ENCODE measurements at places on chromosomes 5 and 9.

DNA sequence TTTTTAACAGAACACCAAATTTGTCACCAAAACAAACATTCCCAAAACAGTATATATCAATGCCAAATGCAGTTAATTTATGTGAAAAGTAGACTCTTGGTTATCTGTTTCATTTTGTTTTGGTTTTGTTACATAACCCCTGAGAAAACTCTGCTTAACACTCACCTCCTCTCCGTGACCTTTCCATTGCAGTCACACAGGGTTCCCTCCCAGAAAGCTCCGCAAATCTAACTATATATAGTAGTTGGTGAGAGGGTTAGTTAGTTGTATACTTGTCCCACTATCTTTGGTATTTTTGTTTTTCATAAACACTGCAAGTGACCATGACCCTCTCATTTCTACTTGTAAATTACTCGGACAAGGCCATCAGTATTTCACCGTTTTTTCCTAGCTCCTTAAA lies 25.5 kb downstream of the NFIB start:
- DNase-seq, result no peak

GRCh38 chr5:59798862-59799667 lies 94.5 kb downstream of the PDE4D start:
- DNase-seq, result peak; percentile 62

DNA sequence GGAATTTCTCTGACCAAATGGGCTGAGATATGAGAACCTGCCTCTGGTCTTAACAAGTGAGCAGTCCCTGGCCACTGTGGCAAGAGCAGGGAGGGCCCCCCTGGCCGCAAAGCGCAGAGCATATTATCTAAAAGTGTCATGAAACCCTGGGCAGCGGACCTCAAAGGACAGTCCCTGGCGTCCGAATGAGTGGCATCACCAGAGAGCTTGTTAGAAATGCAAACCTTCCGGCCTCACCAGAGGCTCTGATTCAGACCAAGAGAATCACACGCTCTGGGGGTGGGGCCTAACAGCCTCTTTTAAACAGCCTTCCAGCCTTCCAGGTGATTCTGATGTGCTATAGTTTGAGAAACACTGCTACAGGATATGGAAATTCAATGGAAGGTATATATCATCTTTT lies 10.9 kb downstream of the PTPN3 start:
- DNase-seq, result no peak

GRCh38 chr5:171031977-171032376 lies 170.2 kb downstream of the RANBP17 start:
- no peak for DNase-seq

DNA sequence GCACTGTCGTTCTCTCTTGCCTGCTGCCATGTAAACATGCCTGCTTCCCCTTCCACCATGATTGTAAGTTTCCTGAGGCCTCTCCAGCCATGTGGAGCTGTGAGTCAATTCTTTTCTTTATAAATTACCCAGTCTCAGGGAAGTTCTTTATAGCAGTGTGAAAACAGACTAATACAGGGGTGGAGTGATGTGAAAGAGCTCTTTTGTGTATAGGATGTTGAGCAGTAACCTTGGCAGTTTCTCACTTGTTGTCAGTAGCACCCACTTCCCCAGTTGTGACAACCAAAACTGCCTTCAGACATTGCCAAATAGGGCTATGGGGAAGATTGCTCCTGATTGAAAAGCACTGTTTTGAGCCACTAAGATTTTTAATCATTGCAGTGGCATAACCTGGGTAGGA lies 552.2 kb upstream of the ZNF462 start:
- no peak for DNase-seq

GRCh38 chr9:38380872-38381534 lies 11.5 kb upstream of the ALDH1B1 start:
- DNase-seq, result no peak

DNA sequence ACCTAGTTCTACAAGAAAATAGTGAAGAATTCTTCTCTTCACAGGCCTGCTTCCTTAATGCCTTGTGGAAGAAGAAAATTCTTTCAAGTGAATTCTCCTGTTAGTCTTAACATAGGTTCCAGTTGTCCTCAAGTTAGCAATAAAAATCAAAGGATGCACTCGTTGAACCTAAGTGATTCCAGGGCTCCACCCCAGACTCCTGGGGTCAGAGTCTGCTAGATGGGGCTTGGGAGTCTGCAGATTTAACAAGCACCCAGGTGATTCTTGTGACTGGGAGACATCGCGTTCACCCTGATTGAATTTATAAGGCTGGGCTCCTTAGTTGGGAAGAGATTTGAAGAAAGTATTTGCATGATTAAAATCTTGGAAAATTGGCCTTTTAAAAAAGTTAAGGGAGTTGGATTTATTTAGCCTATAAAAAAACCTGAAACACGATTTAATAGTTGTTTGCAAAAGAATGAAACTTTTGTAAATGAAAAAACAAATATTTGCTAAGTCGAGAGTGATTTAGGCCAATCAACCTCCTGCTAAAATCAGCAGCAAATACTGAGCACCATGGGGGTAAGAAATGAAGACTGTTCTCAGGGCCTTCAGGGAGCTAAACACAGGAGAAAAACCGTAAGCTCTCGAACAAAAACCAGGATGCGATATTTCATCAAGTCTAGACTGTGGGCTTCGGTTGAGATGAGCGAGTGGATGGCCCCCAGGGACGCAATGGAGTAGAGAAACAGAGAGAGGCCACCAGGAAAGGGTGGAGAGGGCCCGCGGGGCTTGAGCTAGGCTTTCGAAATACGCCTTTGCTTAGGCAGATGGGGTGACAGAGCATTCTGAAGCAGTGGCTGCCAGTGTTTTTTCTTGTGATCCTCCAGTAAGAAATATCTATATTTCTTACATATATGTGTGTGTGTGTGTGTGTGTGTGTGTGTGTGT lies 86.9 kb upstream of the TTC23L start:
- DNase-seq, result no peak

GRCh38 chr5:124572971-124573370 lies 173.5 kb downstream of the ZNF608 start:
- DNase-seq, result no peak

GRCh38 chr9:110638381-110638954 lies 30.1 kb upstream of the MUSK start:
- DNase-seq, result peak; percentile 23
